Stimulated activated CD4-positive, alpha-beta T cell treated with anti-CD3 and anti-CD28 coated beads, Interleukin-2, amount 100 ng/mL, for 48 hours (primary cell): ENCODE measurements at places on chromosomes 1 and 21.

GRCh38 chr1:83741348-83741747 is 257.6 kb downstream of the TTLL7 start:
- no peak for DNase-seq

- DNase-seq, result no peak
These were observed 9.1 kb downstream of the RPAP2 start for GRCh38 chr1:92307980-92308379.

GRCh38 chr1:197838836-197839235 is 63.6 kb upstream of the DENND1B start:
- DNase-seq, result no peak

GRCh38 chr21:46171585-46171984 is 12.7 kb downstream of the SPATC1L start:
- no peak for DNase-seq

GRCh38 chr21:41656946-41657525 is 109.8 kb downstream of the RIPK4 start:
- DNase-seq, result no peak

- no peak for DNase-seq
These were observed 3.2 kb upstream of the LAPTM5 start for GRCh38 chr1:30760596-30761324.

- no peak for DNase-seq
These were observed 28.3 kb downstream of the TTC3 start for GRCh38 chr21:37101384-37101783.
